IMR-90 (cell line): ENCODE measurements at places on chromosomes 1 and 21. TPM values are rescaled to one million over a fixed set of nuclear protein-coding genes. Genes with fewer than 3 reads are reported as not detected.

The PKLR gene
- total RNA-seq: not detected in 2 replicates

The CR1 gene
- total RNA-seq: not detected in 2 replicates

The DMRTA2 gene
- not detected in 2 replicates for total RNA-seq

The CACNA1S gene
- total RNA-seq: not detected in 2 replicates

The FOXO6 gene
- not detected in 2 replicates for total RNA-seq

The RSPH1 gene
- not detected in 2 replicates for total RNA-seq

The LENEP gene
- not detected in 2 replicates for total RNA-seq

- DNase-seq: peak; percentile 26
Measured at GRCh38 chr1:43924516-43924915, 9.1 kb upstream of the ARTN start.

- DNase-seq: no peak
Measured at GRCh38 chr1:118618618-118619340, 369.4 kb downstream of the TBX15 start.

GRCh38 chr1:203468326-203468725 is 7.3 kb upstream of the PRELP start:
- DNase-seq: no peak

DNA sequence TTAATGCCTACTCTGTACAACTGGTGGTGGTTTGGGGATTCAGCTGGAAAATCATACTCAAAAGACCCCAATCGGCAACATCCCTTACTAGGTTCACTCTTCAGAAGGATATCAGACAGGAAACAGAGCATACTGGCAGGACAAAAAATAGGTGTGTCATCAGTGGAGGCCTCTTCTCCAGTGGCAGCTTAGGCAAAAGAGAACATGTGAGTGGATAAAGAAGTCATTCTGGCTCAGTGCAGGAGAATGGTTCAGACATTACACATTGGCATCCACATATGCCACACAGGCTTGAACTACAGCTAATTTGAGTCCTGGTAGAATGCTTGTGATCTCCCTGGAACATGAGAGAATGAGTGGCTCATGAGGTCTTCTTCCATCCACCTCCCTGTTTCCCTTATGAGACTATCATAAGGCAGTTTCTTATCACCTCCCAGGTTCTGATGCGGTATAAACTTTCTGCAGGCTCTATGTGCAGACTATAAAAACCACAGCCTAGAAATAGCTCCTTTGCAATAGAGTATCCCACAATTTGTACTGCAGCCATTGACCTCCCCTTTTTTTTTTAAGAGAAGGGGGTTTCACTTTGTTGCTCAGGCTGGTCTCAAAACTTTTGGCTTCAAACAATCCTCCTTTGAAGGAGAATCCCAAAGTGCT is 24.7 kb downstream of the VAMP4 start:
- peak; percentile 25 for DNase-seq

GRCh38 chr1:30852026-30852425 is 56.5 kb downstream of the SDC3 start:
- DNase-seq: peak; percentile 67

DNA sequence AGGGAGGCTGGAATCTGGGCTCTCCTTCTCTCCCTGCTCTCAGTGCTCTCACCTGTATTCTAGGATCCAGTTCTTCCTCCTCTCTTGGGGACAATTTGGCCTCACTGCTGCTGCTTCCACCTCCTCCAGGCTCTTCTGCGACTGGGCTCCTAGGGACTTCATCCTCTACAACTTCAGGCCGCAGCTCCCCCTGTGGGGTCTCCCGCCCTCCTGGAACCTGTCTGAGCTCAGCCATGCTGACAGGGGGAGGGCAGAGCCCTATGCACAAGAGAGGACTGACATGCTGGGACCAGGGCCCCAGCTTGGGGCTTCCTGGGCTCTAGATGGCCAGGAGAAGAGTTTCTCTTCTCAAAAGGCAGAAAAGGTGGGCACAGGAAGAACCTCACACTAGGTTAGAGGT is 1.0 kb downstream of the SH3BP5L start:
- no peak for DNase-seq
